CD4-positive, alpha-beta T cell treated with Interleukin-12 subunit alpha and Interleukin-12 subunit beta, for 1 hour (primary cell): ENCODE measurements at places on chromosomes 1 and 21.

GRCh38 chr21:43970551-43970950 is 41.6 kb upstream of the TRAPPC10 start:
- no peak for DNase-seq

DNA sequence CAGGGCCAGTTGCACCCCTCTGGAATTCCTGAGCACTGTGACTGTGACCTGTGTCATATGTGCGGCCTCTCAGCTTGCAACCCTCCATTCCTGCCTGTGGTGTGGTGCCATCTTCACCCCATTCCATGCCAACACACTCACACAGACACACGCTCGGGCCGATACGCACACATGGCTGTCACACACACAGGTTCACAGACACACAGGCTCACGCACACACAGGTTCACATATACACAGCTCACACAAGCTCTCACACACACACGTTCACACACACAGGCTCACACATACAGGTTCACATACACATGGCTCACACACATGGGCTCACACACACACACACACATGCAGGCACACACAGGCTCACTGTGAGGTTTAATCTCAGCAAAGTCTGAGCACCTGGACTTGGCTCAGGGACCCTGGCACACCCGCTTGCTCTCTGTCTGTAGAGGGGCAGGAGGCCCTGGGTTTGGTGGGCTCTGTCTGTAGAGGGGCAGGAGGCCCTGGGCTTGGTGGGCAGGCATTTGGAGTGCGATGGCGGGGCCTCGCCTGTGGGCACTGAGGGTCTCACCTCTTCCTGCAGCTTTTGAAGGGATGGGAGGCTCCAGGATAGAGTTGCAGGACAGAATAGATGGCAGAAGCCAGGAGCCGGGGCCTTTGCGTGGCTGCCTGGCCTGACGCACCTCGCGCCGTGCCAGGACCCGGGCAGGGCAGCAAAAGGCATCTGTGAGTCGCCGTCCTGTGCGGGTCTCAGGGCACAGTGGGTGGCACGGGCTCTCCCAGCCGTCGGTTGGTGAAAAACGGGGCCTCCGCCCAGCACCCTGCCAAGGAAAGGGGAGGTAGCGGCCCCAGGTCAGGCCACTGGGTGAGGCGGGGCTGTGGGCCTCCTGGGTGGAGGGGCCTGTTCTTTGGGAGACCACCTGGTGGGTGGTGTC is 17.1 kb downstream of the COL18A1 start:
- DNase-seq, result no peak

- DNase-seq, result peak; percentile 12
These were observed 57.2 kb upstream of the C1orf185 start for GRCh38 chr1:51044834-51045233.

GRCh38 chr1:16978139-16978538 is 2.3 kb downstream of the MFAP2 start:
- DNase-seq, result no peak

GRCh38 chr1:95903060-95903459 is 669.0 kb downstream of the RWDD3 start:
- DNase-seq, result no peak

DNA sequence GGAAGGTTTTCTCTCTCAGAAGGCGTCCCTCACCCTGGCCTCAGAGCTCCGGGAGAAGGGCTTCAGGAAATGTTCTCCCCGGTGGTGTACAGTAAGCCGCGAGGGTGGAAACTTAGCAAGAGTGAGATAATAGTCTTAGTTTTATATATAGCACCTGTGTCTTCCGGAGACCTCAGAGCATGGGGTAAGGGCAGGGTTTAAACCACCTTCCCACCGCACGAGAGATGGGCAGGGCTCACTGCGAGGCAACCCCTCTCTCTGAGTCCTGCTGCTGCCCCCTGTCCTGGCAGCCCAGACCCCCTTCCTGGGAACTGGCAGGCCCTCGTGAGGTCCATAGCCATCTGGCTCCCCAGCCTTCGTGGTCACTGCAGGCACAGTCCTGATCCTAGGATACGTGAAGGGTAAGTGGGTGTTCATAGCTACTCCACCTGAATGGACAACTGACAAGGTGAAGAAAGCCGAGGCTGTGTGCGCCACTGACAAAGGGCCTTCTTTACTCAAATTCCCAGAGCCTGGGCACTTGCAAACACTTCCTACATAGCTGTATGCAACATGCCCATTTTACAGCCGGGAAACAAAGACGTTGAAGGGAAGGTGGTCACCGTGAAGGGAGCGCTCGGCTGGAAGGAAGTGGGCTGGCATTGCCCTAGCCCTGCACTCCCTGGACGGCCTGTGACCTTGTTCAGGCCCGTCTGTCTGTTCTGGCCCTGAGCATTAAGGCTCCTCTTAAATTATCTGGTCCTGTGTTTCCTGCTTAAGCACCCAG is 26.9 kb downstream of the ITPKB start:
- peak; percentile 63 for DNase-seq

GRCh38 chr1:245440922-245441321 is 286.1 kb downstream of the KIF26B start:
- no peak for DNase-seq

DNA sequence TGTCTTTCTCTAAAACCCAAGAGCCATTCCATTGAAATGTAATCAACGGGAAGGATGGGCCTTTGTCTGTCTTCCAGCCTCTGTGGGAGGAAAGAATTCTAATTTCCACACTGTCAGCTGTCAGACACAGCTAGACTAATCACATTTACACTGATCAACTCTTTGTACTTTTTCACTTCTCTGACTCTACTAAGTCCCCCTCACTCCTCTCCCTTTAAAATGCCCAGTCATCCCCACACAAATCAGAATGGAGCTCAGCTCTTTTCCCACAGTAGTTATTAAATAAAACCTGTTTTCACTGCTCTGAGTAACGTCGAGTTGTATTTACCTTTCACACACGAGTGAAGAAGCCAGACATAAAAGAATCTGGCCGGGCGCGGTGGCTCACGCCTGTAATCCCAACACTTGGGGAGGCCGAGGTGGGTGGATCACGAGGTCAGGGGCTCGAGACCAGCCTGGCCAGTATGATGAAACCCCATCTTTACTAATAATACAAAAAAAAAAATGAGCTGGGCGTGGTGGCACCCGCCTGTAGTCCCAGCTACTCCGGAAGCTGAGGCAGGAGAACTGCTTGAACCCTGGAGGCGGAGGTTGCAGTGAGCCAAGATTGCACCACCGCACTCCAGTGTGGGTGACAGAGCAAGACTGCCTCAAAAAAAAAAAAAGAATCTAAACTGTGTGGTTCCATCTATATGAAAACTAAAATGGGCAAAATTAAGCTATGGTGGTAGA is 13.3 kb downstream of the ZBTB8OS start:
- DNase-seq, result no peak

DNA sequence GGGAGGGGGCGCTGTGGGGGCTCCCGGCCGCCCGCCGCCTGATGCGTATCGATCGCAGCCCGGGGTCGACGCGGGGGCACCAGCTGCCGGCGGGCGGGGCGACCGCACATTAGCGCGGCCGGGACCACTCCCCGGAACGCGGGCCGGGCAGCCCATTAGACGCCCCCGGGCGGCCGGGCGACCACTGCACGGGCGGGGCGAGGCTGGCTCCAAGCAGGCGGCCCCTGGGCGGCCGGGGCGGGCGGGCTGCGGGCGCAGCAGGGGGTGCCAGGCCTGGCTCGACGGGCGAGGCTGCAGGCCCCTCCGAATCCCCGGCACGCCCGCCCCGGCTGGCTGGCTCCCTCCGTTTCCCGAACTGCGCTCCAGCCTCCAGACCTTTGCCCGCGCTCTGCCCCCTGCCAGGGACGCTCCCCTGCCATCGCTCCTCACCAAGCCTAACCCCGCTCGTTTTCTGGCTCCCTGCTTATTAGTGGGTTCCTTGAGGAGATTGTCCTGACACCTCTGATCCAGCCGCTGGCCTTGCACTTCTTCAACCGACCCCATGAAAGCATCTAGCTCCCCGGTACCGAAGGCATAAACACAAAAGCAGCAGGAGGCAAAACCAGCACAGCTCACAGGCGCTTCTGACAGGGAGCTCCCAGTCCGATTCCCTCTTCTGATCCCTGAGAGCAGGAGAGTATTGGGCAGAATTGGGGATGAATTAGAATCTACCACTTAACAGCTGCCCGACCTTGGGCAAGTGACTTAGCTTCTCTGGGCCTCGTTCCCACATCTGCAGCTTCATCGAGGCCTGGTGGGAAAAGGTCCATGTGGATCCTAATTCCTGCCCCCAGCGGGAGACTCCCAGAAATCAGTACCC is 92.6 kb upstream of the CASZ1 start:
- DNase-seq, result no peak

GRCh38 chr1:154499446-154499845 is 2.6 kb upstream of the TDRD10 start:
- no peak for DNase-seq

GRCh38 chr1:21451981-21452411 is 12.1 kb downstream of the NBPF3 start:
- DNase-seq, result no peak

- no peak for DNase-seq
These were observed 640.2 kb upstream of the PKN2 start for GRCh38 chr1:88043834-88044233.

DNA sequence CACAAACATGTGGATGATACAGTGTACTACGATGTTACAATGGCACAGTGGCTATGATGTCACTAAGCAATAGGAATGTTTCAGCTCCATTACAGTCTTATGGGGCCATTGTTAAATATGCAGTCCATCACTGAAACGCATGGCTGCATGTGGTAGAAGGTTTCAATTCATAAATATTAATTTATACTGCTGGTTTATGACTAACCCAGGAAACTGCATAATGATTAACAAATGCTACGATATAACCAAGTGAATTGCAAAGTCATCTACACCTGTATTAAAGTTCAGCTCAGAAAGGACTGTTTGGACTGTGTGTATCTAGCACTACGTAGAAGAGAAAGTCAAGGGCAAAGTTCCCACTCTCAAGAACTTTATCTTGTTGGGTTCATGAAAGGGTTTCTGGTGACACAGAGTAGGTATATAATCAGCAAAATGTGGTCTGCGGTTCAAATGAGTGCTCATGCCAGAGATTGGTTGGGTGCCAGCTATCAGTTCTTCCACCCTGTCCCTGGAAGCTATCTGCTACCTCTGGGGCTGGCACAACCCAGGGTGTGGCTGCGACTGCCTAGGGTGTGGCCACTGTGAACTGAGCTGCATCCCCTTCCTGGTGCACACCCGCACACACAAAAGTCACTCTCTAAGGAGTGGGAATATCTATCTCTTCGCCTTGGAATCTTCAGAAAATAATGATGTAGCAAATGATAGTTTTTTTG is 14.8 kb downstream of the MGST3 start:
- peak; percentile 23 for DNase-seq

DNA sequence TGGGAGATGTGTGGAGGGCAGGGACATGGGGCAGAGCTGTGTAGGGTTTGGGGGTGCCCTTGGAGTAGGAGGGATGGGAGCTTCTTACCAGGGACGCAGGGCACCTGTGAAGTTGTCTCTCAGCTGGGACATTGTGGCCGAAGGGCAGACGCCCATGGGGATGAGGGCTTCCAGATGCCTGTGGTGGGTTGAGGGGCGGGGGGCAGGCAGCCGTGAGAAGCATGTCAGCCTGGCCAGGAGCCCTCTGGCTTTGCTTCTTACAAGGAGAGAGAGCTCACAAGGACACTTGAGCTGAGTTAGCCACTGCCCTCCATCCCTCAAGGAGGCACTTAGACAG is 8.5 kb downstream of the A3GALT2 start:
- no peak for DNase-seq

DNA sequence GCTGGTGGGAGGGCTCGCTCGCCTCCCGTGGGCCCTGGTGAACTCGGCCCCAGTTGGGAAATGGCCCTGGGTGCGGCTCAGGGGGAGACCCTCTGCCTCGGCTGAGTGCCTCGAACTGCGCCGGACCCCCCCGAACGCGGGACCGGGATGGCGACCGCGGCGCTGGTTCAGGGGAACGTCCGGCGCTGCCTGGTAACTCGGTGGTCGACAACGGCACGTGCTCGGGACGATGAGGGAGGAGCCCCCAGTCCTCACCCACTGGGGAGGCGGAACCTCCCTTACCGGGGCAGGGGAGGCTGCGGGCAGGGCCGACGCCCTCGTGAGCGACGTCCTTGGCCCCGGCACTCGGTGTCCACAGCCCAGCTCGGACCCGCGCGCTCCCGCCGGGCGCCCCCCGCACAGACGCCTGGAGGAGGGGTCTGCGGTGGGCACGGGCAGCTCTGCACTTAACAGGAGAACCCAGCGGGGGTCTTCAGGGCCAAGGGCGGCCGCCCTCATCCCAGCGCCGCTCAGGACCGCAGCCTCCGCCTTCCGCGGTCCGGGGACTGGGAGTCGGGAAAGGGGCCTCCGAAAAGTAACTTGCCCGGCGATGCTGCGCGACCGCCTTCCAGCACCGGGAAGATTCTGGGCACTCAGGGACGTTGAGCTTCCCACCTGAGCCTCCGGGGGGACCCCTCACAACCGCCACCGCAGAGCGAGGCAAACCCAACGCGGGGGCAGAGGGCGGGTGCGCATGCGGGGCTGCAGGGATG is 1.7 kb downstream of the HES4 start:
- no peak for DNase-seq

DNA sequence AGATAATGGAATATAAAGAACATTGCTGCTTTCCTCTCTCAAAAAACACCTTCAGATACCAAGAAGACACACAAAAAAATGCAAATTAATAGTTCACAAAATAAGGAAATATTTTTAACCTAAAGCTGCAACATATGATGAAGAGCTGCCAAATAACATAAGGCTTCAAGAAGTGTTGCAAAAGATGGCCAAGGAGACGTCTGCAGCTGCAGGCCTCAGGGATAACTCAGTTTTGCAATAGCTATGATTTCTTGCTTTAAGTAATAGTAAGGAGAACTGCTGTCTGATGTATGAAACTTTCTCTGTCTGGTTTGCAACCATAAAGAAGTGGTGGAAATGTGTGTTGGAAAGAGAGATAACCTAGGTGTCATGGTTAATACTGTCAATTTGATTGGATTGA is 1237.5 kb downstream of the MRPL39 start:
- no peak for DNase-seq

GRCh38 chr1:243595527-243596210 is 254.4 kb downstream of the AKT3 start:
- peak; percentile 16 for DNase-seq

DNA sequence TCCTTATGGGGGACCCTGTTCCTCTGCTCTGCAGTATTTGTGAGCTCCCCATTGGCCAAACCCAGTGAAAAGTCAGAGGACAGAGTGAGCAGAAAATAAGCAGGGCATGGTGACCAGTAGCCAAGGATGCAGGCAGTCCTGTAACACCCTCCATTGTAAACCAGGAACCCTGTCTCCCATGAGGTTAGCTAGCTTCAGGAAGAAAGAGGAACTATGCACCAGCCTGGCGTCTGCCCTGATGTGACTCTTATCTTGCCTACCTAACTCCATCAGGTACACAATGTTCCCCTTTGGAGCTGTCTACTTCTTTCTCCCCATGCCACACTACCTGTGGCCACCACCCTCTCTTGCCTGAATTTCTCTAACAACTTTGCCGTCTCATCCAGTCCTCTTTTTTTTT is 119.2 kb downstream of the LRIG2 start:
- no peak for DNase-seq

GRCh38 chr1:207970329-207971233 is 59.7 kb upstream of the CD34 start:
- DNase-seq, result no peak

- no peak for DNase-seq
These were observed 6.8 kb downstream of the NHLH1 start for GRCh38 chr1:160373696-160374095.
